Stimulated activated CD4-positive, alpha-beta T cell treated with anti-CD3 and anti-CD28 coated beads, Interleukin-4, amount 100 ng/mL, for 24 hours (primary cell): ENCODE measurements at places on chromosomes 1 and 21.

DNA sequence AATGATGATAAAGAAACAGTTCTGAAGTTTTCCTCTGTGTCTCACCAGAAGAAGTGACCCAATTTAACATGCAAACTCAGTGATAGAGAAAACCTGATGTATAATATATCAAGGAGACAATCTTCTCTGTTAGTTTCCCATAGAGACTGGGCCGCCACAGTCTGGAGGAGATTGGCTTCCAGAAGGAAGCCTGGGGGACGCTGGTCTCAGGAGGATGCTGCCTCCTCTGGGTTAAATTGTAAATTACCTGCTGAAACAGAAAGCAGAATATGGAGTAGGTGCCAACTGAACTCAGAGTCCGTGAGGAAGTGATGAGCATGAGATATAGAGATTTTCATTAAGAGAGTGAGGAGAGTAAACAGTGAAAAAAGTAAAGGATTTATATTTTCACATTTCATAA lies 15.8 kb downstream of the OR14I1 start:
- no peak for DNase-seq

DNA sequence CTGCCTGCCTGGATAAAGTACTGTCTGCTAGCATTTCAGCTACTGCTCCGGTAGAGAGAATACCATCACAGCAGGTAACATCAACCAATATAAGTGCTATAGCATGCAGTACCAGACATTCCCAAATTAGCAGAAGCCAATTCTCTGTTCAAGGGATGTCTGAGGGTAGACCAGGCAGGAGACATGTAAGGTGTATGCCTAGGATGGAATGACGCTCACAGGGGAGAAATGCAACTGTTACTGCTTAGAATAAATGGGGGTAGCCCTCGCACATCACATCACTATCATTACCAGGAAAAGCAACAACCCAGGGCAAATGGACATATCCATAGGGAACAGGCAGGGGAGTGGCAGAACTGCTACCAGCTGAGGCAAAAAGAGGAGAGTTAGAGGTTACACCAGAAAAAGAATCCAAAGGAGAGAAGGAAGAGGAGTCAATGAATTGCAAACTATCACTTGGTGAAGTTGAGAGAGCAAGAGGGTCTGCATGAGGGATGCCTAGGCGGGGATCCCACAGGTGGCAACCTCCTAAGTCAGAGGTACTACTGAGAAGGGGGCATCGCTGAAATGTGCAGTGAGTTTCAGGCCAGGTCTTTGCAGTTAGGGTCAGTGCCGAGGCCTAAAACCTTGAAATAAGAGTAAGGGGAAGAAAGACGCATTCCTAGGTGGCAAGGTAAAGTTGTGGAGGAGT lies 1.1 kb downstream of the UBE2Q1 start:
- no peak for DNase-seq

DNA sequence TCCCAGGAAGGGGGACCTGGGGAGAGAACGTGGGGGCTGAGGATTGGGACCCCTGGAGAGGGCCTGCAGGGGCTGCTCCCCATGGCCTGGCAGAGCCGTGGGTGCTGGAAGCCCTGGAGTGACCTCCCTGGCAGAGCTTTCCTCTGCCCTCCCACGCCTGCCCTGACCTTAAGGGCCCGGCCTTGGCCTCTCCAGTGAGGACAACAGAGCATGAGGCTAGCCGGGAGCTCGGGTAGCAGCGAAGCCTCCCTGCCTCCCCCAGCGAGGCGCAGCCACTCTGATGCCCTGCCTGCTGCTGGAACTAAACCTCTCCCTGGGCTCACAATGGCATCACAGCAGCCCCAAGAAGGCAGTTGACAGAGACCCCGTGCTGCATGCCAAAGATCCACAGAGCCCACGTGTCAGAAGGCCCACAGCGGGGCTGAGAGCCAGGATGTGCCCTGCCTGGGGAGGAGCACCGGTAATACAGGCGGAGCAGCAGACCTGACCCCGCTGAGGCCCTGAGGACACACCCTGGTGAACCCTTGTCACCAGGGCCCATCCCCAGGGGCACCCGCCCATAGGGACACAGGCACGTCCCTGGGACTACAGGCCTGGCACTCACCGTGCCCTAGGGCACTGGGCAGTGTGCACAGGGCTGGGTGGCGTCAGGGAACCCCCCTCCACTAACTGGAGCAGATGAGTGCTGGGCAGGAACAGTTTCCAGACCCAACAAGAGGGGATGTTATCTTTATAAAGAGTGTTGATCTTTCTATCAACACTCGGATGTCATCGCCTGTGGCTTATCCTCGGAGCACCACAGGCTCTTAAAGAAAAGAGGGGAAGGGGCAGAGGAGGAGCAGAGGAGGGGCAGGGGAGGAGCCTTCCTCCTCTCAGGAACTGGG lies 48.4 kb downstream of the ARHGEF16 start:
- DNase-seq: no peak

- peak; percentile 79 for DNase-seq
Measured at GRCh38 chr1:156656806-156657740, 15.2 kb downstream of the BCAN start.
